Vagina (tissue), 2 donors: ENCODE measurements at places on chromosomes 6 and 20.

DNA sequence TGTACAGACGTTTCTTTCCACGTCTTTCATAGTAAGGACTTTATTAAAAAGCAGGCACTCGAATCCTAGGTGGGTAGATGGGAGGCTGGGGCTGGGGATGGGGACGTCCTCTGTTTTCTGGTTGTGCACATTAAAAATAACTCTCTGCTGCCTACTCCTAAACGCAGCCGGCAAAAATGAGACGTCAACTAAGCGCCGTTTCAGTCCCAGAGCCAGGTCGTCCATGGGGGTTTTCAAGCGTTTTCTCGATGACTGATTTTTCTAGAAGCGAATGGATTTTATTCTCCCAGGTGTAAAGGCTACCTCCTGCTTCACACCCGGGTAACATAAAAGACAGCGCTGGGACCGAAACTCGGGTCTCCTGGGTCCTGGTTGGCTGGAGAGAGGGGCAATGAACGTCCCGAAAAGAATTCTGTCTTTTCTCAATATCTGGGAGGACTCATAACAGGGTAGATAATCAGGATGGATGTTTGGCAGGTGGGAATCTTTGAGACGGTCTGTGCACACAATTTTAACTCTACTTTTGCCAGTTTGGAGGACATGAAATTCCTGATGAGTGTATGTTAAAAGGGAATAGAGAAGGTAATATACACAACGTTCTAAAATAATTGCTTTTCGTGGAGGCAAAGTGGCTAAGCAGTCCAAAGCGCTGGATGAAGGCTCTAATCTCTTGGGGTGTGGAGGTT lies 25.2 kb downstream of the GPX6 start:
- DNase-seq, result no peak

DNA sequence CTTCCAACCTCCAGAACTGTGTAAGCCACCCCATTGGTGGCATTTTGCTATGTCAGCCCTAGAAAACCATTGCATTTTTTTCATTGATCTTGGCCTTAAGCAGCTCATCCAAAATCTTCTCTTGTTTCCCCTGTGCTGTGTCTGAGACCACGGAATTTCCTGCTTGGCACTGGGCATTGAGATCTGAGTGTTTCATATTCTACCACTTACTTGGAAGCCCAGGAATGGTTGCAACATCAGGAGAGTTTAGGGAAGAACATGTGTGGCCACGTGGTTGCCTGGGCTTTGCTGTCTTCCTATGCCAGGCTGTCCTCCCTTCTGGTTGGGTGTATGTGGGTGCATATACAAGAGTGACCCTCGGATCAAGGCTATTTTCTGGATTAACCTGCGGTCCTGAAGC lies 139.3 kb upstream of the PMEPA1 start:
- peak; percentile 14 for DNase-seq

DNA sequence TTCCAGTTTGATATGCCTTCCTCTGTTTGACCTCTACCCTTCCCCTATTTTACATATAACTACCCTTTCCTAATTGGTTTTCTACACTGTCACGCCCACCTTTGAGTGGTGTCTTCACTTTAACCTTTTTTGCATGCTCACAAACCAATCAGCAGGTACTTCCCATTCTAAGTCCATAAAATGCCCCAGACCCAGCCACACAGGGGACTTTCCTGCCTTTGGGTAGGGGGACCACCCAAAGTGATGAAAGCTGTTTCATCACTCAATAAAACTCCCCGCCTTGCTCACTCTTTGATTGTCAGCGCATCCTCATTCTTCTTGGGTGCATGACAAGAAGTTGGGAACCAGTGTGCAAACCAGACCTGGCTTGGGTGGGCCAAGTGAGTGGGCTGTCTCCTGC lies 20.5 kb upstream of the SNRPC start:
- DNase-seq, result no peak

- no peak for DNase-seq
Measured at GRCh38 chr6:72954716-72955115, 270.6 kb downstream of the KHDC1L start.

DNA sequence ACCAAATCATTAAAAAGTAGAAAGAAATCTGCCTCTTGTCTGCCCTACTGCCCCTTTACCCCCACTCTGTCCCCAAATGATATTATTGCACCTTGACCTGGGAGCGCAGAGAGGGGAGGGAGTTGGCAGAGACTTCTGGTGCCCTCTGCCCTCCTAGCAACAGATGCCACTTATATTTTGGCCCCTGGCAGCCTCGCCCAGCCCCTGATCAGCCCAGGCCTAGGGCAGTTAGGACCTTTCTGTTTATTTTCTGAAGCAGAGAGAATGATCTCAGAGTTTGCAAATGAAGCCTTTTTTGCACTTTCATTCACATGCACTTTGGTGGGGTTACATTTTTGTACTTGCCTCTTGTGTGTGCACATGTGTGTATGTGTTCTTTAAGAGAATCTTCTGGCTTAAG lies 8.4 kb upstream of the SGK2 start:
- DNase-seq, result no peak

DNA sequence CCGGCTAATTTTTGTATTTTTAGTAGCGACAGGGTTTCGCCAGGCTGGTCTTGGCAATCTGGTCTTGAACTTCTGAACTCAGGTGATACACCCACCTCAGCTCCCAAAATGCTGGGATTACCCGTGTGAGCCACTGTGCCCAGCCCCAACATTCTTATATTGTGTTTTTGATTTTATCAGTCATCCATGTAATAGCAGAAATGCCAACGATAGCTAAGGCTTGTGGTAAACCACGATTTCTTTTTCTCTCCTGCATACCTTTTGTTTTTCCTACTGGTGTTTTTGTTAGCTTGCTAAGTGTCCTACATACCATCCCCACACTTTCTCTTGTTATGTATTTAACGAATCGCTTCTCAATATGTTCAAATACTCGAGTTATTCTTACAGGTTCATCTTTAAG lies 12.1 kb downstream of the PHACTR2 start:
- DNase-seq, result no peak

- no peak for DNase-seq
Measured at GRCh38 chr20:36861625-36861874, 14.4 kb upstream of the TLDC2 start.

GRCh38 chr20:49445176-49445575 lies 37.3 kb downstream of the KCNB1 start:
- DNase-seq, result no peak

DNA sequence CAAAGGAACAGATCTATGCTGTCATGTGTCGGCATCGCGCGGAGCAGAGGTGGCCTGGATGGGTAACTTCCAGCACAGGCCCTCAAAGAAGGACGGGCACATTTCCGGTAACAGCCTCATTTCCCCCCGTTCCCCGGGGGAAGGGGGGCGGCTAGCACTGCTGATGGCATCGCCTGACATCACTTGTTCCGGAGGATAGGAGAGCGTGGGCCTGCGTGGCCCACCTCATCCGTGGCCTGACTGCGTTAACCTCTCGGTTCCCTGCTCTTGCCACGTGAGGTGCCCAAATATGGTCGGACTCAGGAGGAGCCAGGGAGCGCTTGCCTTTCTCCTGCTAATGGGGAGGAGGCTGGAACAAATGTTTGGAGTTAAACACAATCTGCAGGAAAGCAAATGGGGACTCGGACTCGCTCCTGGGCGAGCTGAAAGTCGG lies at the start of gene AKAP12:
Gene AKAP12, plus strand, starts transcription at position 365 of the 433 bp plus-strand sequence. CDS start 596 bp downstream, outside the sequence.
- DNase-seq, result peak; percentile 92

GRCh38 chr6:84415068-84415467 lies 187.6 kb upstream of the CEP162 start:
- no peak for DNase-seq

GRCh38 chr6:79764747-79765146 lies 133.6 kb downstream of the SH3BGRL2 start:
- no peak for DNase-seq

DNA sequence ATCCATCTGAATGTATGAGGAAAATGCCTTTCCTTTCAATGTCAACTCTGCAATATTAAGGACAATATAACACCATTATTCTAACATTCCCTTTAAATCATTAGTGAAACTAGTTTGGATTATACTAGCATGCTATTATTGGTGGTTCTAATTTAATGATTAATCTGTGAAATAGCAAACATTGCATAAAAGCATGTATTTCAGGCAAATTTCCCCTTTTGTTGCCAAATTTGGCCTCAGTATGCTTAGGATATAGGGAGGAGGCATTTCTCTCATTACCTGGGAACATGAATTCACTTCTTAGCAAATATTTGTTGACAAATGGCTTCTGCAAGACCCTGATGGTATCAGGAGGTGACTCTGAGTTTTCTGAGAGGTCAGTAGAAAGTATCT lies 1.6 kb downstream of the TPMT start:
- DNase-seq, result no peak

DNA sequence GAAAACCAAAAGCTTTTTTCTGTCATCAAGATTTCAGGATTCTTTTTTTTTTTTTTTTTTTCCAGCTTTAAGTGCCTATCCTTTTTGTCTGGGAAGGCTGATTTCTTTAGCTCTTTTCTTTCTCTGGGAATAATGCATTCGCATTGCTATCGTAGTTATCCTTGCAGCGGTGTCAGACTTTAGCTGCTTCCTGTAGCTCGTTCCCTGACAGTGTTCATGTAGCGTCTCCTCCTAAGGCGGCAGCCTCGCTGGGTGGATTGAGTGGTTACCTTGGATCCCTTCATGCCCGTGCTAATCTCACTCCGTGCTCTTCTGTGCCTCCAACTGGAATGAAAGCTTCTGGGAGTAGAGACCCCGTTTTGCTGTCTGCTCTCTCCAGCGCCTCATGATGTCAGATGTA lies 43.1 kb downstream of the UST start:
- DNase-seq, result no peak

DNA sequence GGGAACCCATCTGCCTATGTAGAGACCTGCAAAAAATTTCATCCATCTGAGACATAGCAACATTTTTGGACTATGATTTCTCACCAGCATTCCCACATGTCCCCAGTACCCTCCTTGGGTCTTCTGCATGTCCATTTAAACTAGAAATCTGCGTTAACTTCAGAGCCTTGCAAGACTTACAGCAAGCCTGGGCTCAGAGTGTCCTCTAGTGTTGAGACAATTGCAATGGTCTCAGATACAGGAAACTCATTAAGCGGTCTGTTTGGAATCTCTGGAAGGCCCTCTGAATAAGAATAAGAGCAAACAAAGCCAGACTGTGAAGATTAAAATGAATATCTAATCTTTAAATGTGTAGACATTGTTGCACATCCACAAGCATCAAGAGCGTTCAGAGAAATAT lies 20.5 kb upstream of the PI3 start:
- DNase-seq, result no peak

DNA sequence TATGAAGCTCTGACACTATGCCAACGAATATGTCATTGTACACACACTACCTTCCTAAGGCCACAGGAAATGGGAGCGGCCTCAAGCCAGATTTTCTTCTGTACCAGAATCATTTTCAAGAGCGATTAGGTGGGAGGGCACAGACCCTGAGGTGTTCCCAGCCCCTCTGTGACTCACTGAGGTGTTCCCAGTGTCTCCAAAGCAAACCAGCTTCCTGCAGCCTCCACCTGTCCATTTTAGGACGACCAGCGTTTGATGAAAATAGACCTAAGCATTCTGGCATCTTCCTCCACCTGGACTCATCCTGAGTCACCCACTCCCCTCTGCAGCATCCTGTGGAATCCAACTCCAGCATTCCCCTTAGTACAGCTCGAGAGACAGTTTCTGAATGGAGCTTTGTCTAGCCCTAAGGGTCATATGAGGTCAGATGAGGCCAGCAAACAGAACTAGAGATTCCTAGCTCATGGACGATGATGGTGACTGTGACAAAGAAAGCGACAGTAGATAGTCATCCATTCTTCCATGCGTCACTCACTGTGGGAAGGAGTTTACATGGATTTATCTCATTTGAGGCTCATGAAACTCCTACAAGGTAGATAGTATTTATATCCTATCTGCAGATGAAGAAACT lies 203.4 kb downstream of the PTPRT start:
- DNase-seq, result no peak

GRCh38 chr6:8065519-8065911 lies 1.3 kb upstream of the BLOC1S5 start:
- DNase-seq, result no peak

DNA sequence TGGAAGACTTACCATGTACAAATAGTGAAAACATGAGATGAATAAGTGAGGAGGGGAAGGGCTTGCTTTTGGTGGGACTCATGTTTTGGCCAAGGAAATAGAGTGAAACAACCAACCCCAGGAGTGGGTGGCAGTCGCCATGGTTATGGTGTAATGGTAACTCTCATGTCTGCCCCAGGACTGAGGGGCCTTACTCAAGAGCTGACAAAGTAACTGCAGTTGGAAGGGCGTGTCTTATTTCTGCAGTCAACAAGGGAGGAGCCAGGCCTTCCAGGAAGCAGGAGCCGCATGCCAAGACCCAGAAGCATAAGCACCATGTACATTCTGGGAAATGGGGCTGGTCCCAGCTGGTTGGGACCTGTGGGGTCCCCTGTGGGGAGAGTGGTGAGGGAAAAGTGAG lies 108.5 kb downstream of the UNC5CL start:
- DNase-seq, result no peak
